ENCODE measurements at places on chromosomes 16 and 17.

DNA sequence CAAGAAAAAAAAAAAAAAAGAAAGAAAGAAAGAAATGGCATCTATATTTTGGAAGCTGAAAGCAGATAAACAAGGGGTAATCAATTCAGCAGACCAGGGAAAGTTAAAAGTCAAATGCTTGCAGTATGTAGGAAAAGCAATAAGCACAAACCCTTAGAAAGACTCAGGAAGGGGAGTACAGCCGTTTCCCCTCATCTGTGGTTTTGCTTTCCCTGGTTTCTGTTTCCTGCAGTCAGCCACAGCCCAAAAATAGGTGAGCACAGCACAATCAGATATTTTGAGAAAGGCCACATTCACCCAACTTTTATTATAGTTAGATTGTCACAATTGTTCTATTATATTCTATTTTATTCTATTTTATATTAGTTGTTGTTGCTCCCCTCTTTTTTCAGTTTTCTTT lies 14.4 kb upstream of the ALOX12 start:
- DNase-seq, result no peak

DNA sequence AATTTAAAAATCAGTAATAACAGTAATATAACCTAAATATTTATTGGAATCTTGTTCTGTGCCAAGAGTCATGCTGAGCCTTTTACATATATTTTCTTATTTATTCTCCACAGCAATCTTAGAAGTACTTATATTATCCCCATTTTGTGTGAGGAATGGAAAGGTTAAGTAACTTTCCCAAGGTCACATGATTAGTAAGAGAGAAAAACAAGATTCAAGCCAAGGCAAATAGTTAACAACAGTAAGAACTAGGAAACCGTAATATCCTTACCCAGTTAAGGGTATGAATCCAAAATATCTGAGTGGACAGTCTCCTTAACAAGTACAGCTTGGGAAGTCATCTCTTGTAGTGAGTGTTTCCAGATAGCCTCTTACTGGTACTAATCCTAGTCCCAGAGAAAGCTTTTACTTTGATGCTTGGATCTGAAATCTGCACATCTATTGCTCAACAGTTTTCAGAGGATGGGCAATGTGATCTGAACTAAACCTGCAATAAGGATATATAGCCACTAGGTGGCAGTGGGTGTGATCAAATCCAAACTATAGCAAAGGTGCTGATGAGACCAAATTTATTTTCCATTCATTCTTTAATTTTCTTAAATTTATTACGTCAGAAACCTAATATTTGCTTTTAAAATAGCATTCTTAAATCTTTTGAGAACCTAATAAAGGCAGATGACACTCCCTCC lies 23.3 kb downstream of the SHISA6 start:
- DNase-seq, result no peak

- peak; percentile 73 for DNase-seq
Measured at GRCh38 chr17:59513934-59514841, 51.2 kb upstream of the DHX40 start.

GRCh38 chr16:81592353-81592866 lies 147.8 kb downstream of the CMIP start:
- DNase-seq, result no peak

- DNase-seq, result peak; percentile 23
Measured at GRCh38 chr16:82584553-82585152, 42.1 kb upstream of the CDH13 start.

GRCh38 chr17:9669551-9670008 lies 24.3 kb downstream of the USP43 start:
- DNase-seq, result no peak

GRCh38 chr17:3693829-3694231 lies 2.1 kb downstream of the P2RX5 start:
- no peak for DNase-seq

DNA sequence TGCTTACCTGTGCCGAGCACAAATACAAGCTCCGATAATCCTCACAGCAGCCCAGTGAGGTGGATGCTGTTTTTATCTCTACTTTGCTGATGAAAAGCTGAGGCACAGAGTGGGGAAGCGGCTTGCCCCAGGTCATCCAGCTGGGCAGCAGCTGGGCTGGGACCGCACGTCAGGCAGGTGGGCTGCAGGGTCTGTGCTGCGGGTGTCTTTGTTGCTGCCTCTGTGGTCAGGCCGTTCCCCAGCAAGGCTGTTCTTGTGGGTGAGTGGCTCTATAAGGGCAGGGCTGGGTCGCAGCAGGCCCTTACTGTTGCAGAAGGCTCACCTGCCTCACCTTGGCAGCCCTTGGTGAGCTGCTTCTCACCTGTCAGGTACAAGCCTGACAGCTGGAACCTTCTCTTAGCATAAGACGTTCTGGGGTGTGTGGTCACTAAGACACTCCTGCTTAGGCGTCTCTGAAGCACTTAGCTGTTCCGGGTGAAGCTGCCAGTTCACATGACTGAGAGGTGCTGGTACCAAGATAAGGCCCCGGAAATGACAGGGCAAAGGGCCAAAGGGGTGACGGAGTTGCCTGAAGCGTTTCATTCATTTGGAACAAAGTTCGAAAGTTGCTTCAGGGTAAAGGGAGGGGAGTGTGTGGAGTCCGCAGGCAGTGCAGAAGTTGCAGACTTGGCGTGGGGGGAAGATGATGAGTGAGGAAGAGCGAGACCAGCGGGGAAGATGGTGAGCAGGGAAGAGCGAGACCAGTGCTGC lies 17.4 kb downstream of the IRF8 start:
- DNase-seq, result peak; percentile 14

DNA sequence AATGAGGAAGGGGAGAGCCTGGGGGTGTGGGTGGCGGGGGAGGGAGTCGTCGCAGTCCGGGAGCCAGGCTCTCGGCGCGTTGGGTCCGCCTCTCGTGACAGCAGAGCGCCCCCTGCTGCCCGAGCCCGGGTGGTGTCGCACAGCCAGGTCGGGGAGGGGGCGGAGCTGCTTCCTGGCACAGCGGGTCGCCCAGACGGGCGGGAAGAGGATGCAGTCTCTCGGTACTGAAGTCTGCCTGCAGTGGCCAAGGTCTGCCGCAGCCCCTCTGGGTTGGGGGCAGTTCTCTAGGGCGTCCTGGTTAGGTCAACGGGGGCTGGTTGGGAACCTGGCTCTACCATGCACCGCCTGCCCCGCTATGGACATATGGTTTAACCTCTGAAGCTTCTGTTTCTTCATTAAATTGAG lies 38.2 kb upstream of the CCDC182 start:
- no peak for DNase-seq

DNA sequence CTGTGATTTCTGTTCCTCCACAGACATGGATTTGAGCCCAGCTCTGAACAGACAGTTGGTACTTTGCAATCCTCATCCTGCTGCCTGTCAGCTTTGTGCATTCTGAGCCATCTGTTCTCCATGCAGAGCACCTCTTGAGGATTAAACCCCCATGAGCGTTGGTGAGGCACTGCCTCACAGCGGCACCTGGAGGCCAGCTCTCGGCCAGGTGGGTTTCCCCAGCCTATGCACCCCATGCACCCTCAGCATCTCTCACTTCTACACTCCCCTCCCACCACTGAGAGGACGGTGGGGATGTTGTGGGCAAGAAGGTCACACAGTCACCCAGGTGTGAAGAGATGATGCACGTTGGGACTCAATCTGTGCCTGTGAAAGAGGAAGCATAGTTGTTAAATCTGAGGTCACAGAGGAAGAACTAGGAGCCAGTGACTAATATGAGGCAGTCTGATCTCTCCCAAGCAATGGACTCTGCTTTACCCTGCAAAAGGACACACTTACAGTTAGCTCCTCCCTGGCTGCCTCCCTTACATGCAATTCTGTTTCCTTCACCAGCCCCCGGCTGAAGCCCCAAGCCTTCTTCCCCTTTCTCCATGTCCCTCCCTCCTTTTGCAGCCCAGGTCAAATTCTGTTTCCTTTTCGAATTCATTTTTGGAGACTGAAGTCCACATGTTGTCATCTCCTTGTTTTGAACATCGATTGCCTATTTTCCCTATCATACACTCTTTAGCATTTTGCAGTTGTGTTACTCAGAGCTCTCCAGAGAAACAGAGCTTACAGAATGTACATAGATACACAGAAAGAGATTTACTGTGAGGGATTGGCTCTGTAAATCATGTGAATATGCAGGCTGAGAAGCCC lies 58.5 kb downstream of the HS3ST3B1 start:
- DNase-seq, result no peak

GRCh38 chr16:64280317-64280716 lies 841.5 kb downstream of the CDH11 start:
- no peak for DNase-seq

DNA sequence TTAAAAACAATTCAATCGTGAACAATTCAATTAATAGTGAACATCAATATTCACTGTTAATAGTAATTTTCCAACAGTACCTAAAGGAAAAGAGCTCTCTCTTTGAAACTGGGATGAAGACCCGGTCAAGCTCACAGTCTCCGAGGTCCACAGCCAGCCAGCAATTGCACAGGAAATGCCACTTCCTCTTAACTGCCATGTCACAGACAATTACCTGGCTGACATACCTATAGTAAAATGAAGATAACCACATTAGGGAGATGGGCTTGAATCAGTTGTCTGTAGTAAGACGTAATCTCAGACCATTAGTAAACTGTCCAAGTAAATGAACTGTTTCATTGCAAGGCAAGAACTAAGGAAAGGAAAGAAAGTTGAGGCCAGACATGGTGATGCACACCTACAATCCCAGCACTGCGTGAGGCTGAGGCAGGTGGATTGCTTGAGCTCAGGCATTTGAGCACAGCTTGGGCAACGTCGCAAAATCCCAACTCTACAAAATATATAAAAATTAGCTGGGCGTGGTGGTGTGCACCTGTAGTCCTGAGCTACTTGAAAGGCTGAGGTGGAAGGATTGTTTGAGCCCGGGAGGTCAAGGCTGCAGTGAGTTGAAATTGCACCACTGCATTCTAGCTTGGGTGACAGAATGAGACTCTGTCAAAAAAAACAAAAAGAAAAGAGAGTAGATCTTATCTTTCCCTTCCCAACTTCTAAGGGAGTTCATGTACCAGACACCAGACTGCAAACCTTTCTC lies 36.9 kb downstream of the PKD1L3 start:
- DNase-seq, result no peak

DNA sequence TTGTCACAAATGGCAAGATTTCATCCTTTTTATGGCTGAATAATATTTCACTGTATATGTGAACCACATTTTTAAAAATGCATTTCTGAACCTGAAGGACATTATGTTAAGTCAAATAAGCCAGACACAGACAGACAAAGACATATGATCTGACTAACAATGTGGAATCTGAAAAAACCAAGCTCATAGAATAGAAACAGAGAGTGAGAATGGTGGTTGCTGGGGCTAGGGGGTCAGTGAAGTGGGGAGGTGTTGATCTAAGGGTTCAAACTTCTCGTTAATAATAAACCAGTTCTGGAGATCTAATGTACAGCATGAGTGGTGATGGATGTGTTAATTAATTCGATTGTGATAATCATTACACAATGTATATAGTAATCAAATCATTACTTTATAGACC lies 475.1 kb downstream of the WWOX start:
- DNase-seq, result no peak

DNA sequence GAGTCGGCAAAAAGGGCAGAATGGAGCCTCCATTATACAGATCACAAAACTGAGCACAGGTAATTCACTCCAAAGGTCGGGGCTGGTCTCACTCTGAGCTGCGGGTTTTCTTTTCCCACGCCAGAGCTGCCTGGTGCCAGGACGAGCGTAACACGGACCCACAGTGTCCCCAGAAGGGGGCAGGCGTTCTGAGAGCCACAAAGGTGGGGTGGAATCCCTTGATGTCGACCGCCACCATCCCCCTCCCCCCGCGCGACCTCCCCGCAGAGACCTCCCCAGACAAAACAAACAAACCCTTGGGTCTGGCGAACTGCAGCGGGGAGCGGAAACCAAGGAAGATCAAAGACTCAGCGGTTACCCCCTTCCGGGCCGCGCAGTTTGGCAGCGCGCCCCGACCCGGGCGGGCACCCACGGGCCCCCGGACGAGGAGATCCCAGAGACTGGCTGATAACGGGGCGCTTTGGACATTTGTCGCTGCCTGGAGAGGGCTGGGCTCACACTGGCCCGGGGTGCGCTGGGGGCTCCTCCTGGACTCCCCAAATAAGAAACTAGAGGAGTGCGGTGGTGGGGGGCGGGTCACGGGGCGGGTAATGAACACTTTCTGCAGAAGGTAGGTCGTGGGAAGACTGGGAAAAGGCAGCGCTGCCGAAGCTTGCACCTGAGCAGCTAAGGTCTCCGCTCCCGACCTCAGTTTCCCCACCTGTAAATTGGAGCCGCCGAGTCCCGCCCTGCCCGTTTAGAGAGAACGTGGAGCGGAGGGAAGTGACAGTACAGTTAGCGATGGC lies 664 bp upstream of the NKD1 start:
- DNase-seq, result no peak

DNA sequence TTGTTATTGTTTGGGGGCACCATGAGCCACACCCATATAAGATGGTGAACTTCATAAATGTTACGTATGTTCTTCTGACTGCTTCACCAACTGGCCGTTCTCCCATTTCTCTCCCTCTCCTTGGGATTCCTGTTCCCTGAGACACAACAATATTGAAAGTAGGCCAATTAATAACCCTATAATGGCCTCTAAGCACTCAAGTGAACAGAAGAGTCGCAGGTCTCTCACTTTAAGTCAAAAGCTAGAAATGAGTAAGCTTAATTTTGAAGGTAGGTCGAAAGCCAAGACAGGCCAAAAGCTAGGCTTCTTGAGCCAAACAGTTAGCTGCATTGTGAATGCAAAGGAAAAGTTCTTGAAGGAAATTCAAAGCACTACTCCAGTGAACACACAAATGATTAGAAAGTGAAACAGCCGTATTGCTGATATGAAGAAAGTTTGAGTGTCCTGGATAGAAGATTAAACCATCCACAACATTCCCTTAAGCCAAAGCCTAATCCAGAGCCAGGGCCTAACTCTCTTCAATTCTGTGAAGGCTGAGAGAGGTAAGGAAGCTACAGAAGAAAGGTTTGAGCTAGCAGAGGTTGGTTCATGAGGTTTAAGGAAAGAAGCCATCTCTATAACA lies 25.8 kb downstream of the HLF start:
- DNase-seq, result no peak

- DNase-seq, result no peak
Measured at GRCh38 chr16:87374313-87374712, 9.3 kb downstream of the FBXO31 start.

GRCh38 chr16:1333149-1333812 lies at the start of gene BAIAP3:
Gene BAIAP3 (plus strand): TSS chr16:1333645. CDS start chr16:1338550, 4,905 bp downstream.
- no peak for DNase-seq

DNA sequence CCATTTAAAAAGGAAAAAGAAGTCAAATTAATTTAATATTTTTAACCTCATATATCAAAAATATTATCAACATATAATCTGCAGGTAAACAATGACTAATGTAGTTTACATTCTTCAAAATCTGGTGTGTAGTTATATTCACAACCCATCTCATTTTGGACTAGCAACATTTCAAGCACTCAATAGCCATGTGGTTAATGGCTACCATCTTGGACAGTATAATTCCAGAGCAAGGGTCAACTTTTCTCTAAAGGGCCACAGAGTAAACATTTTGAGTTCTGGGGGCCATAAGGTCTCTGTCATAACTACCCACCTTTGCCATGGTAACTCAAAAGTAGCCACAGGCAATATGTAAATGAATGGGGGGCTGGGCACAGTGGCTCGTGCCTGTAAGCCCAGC lies 153.9 kb downstream of the PARN start:
- no peak for DNase-seq

DNA sequence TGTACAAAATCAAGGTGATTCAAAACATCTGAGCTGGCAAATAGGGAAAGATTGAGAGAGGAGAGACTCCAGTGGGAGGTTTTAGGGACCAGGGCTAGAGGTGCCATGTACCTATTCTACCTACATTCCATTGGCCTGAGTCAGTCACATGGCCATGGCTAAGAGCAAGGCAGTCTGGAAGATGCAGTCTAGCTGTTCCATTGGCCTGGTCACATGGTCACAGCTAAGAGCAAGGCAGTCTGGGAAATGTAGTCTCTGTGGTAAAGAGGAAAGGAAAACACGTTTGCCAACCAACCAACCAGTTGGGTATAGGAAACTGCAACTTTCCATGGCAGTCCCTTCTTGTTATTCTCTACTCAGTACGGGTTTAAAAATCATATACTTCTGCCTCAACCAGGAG lies 369.1 kb downstream of the XYLT1 start:
- DNase-seq, result no peak

Measured in astrocyte (in vitro differentiated cells and primary cell).